LNCaP clone FGC (cell line): ENCODE measurements at places on chromosomes 3 and 15.

GRCh38 chr3:32951410-32951811 lies at the start of gene CCR4:
Gene CCR4, plus strand, starts transcription at chr3:32951644. Its CDS starts 1,779 bp downstream, at chr3:32953423.
- DNase-seq: no peak

GRCh38 chr15:40843261-40843884 lies 475 bp upstream of the SPINT1 start:
- DNase-seq: no peak

DNA sequence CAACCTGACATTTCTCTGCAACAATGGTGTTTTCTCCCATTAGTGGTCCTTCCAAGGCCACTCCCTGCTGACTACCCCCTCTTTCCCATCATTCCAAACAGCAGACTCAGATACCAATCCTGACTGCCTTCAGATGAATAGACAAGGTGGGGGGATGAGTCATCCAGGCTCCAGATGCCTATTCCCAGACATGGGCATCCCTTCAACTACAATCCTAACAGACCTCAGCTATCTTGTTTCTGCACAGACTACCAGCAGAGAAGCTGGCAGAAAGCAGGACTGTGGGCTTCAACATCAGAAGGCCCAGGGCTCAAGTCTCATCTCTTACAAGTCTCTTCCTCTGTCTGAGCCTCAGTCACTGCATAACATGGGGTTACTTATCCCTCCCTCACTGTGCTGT lies 2.2 kb downstream of the RBP1 start:
- DNase-seq: no peak

DNA sequence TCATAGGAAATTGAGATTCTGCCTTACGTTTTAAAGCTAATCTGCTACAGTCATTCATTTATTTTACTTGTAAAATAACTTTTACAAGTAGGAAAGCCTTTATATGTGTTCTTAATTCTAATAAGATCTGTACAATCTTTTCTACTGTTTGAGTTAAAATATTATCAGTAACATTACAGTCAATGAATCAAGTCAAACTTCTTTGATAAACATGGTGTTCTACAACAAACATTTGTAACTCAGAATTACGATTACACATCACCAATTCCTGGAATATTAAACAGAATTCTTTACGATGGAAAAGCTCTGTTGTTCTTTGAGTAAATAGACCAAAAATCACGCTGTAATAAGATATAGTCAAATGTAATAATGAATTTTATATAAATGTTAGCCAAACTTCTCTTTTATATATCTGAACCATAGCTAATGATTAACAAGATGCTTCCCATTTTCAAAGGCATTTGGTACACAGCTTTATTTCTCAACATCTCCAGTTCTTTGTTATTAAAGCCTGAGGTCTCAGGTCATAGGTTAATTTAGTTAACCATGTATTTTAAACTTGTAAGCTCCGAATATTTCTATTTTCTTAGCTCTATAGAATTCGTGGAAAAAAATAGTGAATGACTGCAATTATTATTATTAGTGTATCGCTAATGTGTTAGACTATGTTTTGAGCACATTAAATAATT lies 232.4 kb downstream of the NAALADL2 start:
- peak; percentile 85 for DNase-seq

DNA sequence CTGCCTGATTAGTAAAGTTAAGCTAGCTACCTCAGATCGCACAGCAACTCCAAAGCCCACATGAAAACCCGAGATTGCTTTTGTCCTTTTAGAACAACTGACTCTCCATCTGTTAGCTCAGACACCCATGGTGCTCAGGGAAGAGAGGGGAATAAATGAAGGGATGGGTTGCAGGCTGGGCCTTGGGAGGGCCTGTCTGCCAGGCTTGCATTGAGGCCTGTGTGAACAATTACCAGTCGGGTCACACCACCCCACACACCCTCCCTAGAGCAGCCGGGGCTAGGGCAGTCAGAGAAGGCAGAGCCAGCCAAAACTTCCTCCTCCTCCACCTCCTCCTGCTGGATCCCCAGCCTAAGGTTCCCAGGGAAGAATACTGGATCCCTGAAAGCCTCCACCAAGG lies 8.8 kb upstream of the PRKAR2A start:
- DNase-seq: no peak
